ENCODE measurements at places on chromosomes 12 and 14.
A peak's percentile ranks its signal among the peaks of the same experiment; 100 is the strongest.

GRCh38 chr14:49614196-49614595 is 6.2 kb downstream of the RPL36AL start:
- no peak for DNase-seq

- peak; percentile 51 for DNase-seq
Observed at GRCh38 chr14:101705733-101706508, 55.6 kb upstream of the PPP2R5C start.

DNA sequence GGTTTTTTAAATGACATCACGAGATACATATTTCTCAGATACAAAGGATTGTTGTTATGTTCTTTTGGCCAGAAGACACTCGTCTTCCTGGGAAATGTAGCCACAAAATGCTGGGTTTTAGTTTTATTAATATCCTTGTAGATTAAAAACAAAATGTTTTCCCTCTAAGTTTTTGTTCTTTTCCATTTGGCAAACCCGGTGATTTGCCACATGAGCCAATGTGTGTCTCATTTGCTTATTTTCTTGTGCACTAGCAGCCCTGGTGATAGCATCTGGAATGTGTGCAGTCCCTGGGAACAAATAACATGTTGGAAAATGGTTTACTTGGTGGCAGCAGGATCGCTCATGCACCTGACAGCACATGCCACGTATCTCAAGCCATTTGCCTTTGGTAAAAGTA is 61.0 kb downstream of the HMGA2 start:
- no peak for DNase-seq

DNA sequence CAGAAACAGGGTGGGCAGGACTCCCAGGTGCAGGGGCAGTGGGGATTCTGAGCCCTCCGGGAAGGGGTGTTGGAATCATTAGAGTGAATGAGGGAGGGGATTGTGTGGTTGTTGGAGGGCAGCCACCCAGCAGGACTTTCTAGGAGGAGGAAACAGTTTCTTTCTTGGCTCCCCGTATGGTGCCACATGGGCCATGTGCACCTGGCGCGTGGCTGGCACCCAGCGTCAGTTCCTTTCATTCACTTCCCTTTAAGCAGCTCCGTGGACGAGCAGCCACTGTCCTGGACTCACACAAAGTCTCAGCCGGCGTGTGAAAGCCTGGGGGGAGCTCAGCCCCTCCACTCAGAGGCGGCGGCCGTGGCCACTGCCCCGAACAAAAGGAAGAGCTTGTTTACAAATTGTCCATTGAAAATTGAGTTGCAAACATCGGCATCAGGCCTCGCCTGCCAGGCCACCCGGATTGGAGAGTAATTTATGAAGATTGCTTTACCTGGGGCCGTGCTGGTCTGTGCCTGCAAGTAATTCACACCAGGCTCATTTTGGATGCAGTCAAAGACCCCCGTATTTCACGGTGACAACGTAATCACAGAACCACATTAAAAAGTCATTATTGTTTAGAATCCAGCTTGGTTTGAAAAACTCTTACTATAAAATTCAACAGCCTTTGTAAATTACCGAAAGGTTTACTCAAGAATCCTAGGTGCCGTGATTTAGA is 101.7 kb upstream of the C14orf180 start:
- DNase-seq, result no peak

- DNase-seq, result no peak
Observed at GRCh38 chr12:128468926-128469325, 202.0 kb downstream of the TMEM132C start.

- DNase-seq, result no peak
Observed at GRCh38 chr12:54372113-54372806, 8.0 kb upstream of the GPR84 start.

DNA sequence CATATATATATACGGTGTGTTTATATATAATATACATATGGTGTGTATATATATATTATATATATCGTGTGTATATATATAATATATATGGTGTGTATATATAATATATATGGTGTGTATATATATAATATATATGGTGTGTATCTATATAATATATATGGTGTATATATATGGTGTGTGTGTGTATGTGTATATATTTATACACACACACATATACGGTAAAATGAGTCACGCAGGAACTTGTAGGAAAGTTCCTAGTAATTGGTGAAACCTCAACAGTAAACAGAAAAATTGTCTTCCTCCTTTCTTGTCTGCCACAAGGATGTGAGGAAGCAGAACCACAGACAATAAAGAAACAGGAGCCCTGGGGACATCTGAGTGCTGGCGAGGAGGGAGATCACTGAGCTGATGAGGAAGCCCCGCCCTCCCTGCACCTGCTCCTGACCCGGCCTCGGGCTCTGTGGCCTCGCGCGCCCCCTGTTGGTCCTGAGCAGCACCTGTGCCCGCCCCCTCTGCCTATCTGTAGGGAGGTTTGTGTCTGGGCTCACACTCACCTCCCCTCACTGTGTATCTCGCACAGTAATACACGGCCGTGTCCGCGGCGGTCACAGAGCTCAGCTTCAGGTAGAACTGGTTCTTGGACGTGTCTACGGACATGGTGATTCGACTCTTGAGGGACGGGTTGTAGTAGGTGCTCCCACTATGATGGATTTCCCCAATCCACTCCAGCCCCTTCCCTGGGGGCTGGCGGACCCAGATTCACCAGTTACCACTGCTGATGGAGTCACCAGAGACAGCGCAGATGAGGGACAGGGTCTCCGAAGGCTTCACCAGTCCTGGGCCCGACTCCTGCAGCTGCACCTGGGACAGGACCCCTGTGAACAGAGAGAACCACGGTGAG is 1079.4 kb downstream of the TMEM121 start:
- peak; percentile 63 for DNase-seq

DNA sequence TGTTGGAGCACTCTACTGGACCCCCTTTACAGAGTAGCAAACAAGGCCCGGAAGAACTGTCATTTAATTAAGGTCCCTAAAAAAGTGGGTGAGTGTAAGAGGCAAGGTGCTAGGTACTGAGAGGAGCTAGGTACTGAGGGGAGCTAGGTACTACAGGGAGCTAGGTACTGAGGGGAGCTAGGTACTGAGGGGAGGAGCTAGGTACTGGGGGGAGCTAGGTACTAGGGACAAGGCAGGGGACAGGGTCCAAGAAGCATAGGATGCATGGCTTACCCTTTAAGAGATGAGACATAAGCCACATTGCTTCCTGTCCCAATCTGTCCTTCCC is 4.9 kb downstream of the KRT5 start:
- DNase-seq, result no peak

- no peak for DNase-seq
Observed at GRCh38 chr12:123713398-123713797, 1.2 kb downstream of the ATP6V0A2 start.

DNA sequence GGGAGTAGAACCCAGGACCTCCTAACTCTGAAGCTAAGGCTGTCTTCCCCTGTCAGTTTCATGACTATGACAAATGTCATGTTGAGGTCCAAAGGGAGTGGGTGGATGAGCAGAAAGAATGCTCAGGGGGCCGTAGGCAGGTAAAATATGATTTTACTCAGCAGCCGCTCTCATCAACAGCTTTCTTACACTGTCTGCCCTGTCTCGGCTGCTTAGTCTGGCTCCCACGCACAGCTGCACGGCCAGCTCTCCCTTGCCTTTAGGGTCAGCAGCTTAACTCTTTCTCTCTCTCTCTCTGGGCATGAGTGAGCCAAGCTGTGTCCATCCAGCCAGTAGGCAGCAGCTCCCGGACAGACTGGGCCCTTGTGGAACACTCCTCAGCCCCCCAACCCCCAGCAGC is 95.2 kb downstream of the GCH1 start:
- DNase-seq, result no peak

- DNase-seq, result no peak
Observed at GRCh38 chr12:130589540-130590317, 126.4 kb downstream of the RIMBP2 start.

DNA sequence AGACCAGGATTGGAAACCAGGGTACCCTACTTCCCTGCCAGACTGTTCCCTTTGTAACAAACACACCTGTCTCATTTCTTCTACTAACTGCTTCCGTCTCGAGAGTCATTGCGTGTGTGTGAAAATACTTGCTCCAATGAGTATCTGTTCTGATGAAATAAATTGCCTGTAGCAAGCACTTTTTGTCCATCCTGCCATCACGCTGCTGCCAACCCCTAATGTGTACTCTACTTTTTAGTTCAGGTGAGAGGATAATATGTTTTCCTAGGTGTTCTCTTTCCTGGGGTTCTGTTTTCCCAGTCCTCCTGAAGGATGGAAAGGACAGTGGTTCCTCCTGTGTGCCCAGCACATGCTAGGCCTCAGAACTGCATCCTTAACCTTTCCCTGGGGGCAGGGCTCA is 1.0 kb downstream of the TUNAR start:
- DNase-seq, result no peak

DNA sequence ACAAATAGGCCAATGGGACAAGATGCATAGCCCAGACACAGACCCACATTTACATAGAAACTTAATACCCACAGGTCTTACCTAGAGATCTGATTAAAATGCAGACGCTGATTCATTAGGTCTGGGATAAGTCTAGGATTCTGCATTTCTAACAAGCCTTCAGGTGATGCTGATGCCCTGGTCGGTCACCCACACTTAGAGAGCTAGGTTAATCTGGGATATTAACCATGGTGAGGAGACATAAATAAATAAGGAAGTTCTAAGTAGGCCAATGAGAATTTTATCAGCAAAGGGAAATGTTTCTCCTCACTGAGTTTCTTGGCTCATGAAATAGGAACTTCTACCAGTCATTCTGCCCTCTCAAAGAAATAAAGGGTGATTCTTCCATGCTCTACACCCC is 120.1 kb downstream of the BMP4 start:
- no peak for DNase-seq

- DNase-seq, result no peak
Observed at GRCh38 chr12:113333877-113334785, 778 bp downstream of the SLC8B1 start.

GRCh38 chr14:96881713-96882112 is 84.5 kb downstream of the VRK1 start:
- no peak for DNase-seq

GRCh38 chr12:103627189-103627855 is 40.2 kb downstream of the STAB2 start:
- no peak for DNase-seq

DNA sequence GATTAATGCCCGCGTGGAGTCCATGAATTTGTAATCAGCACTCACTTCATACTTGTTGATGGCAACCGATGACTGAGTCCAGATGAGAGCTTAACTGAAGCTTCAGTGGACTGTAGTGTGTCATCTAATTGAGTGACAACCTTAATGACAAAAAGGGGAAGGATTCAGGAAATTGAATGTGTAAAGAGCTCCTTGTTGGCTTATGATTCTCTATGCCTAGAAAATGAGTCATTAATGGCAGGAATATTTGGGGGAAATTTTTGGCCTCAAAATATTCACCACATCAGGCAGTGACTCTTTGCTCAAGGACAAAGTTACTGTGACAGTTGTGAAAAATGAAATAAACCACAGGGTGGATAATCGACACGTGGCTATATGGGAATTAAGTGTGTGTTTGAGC is 55.3 kb upstream of the STON2 start:
- no peak for DNase-seq

GRCh38 chr12:1878214-1878613 is 40.2 kb downstream of the CACNA2D4 start:
- DNase-seq, result no peak

DNA sequence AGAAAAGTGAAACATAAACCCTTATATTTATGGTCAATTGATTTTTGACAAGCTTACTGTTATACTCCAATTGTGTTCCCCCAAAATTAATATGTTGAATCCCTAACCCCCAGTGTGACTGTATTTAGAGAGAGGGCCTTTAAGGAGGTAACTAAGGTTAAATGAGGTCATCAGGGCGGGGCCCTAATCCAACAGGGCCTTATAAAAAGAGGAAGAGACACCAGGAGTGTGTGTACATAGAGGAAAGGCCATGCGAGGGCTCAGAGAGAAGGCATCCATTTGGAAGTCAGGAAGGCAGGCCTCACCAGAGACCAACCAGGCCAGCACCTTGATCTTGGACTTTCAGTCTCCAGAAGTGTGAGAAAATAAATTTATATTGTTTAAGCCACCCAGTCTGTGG is 6.5 kb upstream of the VTI1B start:
- no peak for DNase-seq

DNA sequence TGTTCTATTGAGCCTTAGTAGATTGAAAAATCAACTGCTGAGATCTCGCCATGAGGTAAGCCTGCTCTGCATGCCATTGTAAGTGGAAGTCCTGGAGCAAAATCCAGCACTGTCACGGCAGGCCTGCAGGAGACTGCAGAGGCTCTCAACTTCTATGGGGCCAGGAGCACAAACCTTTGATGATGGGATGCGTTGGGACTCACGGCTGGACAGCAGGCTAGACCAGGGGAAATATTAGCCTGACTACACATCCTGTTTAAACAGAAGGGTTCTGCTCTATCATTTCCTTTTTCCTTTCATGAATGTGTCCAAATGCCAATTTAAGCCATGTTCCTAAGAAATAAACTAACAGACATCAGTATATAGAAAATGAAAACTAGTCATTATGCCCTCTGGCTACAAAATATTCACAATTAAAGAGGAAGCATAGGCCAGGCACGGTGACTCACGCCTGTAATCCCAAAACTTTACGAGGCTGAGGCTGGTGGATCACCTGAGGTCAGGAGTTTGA is 33.9 kb upstream of the RASSF8 start:
- DNase-seq, result no peak
